ENCODE measurements at places on chromosomes 11 and 22. TPM values are rescaled to one million over a fixed set of nuclear protein-coding genes. Genes with fewer than 3 reads are reported as not detected.

Gene GALNT18
- 55.5 TPM for total RNA-seq

Gene DKK3
- total RNA-seq, result 217 TPM

Gene CARNS1
- 2.7 TPM for total RNA-seq

Gene NPAT
- total RNA-seq, result 15.0 TPM

Gene NEFH
- 0.46 TPM for total RNA-seq

Gene SLC5A12
- not detected for total RNA-seq

Gene KRTAP5-10
- total RNA-seq, result not detected

Gene HTR3A
- not detected for total RNA-seq

Gene INS
- not detected for total RNA-seq

Gene BTBD18
- total RNA-seq, result not detected

Gene DEUP1
- not detected for total RNA-seq

Gene CCDC188
- 1.6 TPM for total RNA-seq

Gene ASRGL1
- total RNA-seq, result 54.8 TPM

Gene OR6T1
- total RNA-seq, result not detected

Gene SPTBN2
- total RNA-seq, result 8.1 TPM

Gene HMOX1
- 54.0 TPM for total RNA-seq

Gene CD44
- total RNA-seq, result 548 TPM

Gene SPDYC
- not detected for total RNA-seq

Gene TMEM134
- 46.9 TPM for total RNA-seq

Gene CRYBA4
- total RNA-seq, result not detected

Gene MYOD1
- not detected for total RNA-seq

Gene LUZP2
- total RNA-seq, result 0.23 TPM

Gene CTSW
- total RNA-seq, result 17.2 TPM

Gene EIF3M
- 144 TPM for total RNA-seq

Gene CCDC81
- 0.38 TPM for total RNA-seq

Gene CCDC89
- total RNA-seq, result 1.2 TPM

Gene OR2AT4
- not detected for total RNA-seq

Gene SCT
- total RNA-seq, result not detected

Gene TREH
- total RNA-seq, result 0.46 TPM

Gene MUC15
- total RNA-seq, result 10.5 TPM

Gene XKR3
- total RNA-seq, result not detected

Gene OPCML
- not detected for total RNA-seq

Gene TMEM184B
- 79.2 TPM for total RNA-seq

Gene DDI1
- not detected for total RNA-seq

Gene CDC42BPG
- 20.9 TPM for total RNA-seq

Gene CRYBB2
- total RNA-seq, result not detected

Gene NAV2
- 44.8 TPM for total RNA-seq

Gene ATP6V1E1
- total RNA-seq, result 133 TPM

Gene C11orf16
- total RNA-seq, result not detected

Gene RIN1
- total RNA-seq, result 7.4 TPM

Gene KIF18A
- total RNA-seq, result 1.6 TPM

Gene CNGA4
- total RNA-seq, result not detected

Gene C22orf15
- not detected for total RNA-seq

Gene LARGE2
- total RNA-seq, result 6.0 TPM

Gene OR5P2
- total RNA-seq, result 1.3 TPM

Gene C22orf31
- total RNA-seq, result not detected

Gene NLRX1
- total RNA-seq, result 17.7 TPM

Gene RFPL3
- not detected for total RNA-seq

Gene OR52E6
- total RNA-seq, result not detected

Gene SLC43A1
- total RNA-seq, result 12.4 TPM

Gene RFPL1
- total RNA-seq, result not detected

Gene C11orf42
- total RNA-seq, result not detected

Gene KRTAP5-7
- total RNA-seq, result 0.46 TPM

Gene SGSM1
- total RNA-seq, result 3.8 TPM

Gene SLC29A2
- 14.2 TPM for total RNA-seq

Gene MCHR1
- total RNA-seq, result not detected
